ENCODE measurements at places on chromosomes 1 and 21.

- no peak overlapping the region for H3K4me3 ChIP-seq
- peaks cover 7% of the 10 kb centered on the region for H3K4me1 ChIP-seq
- no peaks in the 10 kb centered on the region for H3K27me3 ChIP-seq
Observed at GRCh38 chr1:184810735-184811343, 56.2 kb upstream of the EDEM3 start.

- H3K27me3 ChIP-seq, result peaks cover 9% of the 10 kb centered on the region
- H3K4me1 ChIP-seq, result peaks cover 23% of the 10 kb centered on the region
- H3K27ac ChIP-seq, result no peak overlapping the region
- no peaks in the 10 kb centered on the region for H3K36me3 ChIP-seq
- H3K4me3 ChIP-seq, result no peak overlapping the region
Observed at GRCh38 chr1:16144325-16145029, 11.4 kb downstream of the EPHA2 start.

- peaks cover 4% of the 10 kb centered on the region for H3K36me3 ChIP-seq
- H3K27ac ChIP-seq, result peak overlapping the region; percentile 56
- peaks cover 37% of the 10 kb centered on the region for H3K4me1 ChIP-seq
- no peak overlapping the region for H3K4me3 ChIP-seq
- no peak for DNase-seq
Observed at GRCh38 chr21:42739061-42739931, 85.9 kb downstream of the PDE9A start.

GRCh38 chr1:166814611-166815010 lies 24.7 kb upstream of the POGK start:
- no peaks in the 10 kb centered on the region for H3K36me3 ChIP-seq
- DNase-seq, result no peak
- no peak overlapping the region for H3K4me3 ChIP-seq
- H3K4me1 ChIP-seq, result no peaks in the 10 kb centered on the region

GRCh38 chr1:96104506-96104905 lies 617.1 kb upstream of the PTBP2 start:
- no peaks in the 10 kb centered on the region for H3K4me1 ChIP-seq
- no peak overlapping the region for H3K4me3 ChIP-seq
- no peaks in the 10 kb centered on the region for H3K27me3 ChIP-seq
- H3K36me3 ChIP-seq, result no peaks in the 10 kb centered on the region

GRCh38 chr1:100736746-100737145 lies 17.2 kb downstream of the VCAM1 start:
- DNase-seq, result no peak
- no peaks in the 10 kb centered on the region for H3K36me3 ChIP-seq
- H3K4me1 ChIP-seq, result peaks cover 6% of the 10 kb centered on the region
- no peak overlapping the region for H3K27ac ChIP-seq
- H3K27me3 ChIP-seq, result peaks cover 5% of the 10 kb centered on the region
- H3K4me3 ChIP-seq, result no peak overlapping the region

- H3K4me3 ChIP-seq, result no peak overlapping the region
- H3K36me3 ChIP-seq, result no peaks in the 10 kb centered on the region
- DNase-seq, result no peak
- H3K27ac ChIP-seq, result no peak overlapping the region
- no peaks in the 10 kb centered on the region for H3K27me3 ChIP-seq
Observed at GRCh38 chr1:34078383-34078782, 86.6 kb downstream of the CSMD2 start.

DNA sequence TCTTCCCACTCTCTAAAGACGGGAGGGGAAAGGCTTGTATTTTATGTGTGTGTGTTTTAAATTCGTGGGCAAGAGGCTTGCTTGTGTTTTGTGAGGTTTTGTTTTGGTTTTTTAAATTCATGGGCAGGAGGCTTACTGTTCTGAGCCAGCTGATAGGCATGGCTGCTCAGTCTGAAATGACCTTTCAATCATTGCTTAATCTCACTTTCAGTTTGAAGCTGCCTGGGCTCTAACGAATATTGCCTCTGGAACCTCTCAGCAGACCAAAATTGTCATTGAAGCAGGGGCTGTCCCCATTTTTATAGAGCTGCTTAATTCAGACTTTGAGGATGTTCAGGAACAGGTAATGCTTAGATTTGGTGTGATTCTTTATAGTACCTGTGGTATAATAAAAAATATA lies 20.3 kb upstream of the TXLNA start:
- peak overlapping the region; percentile 11 for H3K27ac ChIP-seq
- peaks cover 4% of the 10 kb centered on the region for H3K4me1 ChIP-seq
- peaks cover 51% of the 10 kb centered on the region for H3K36me3 ChIP-seq
- DNase-seq, result no peak

GRCh38 chr1:91402023-91402422 lies 2.6 kb downstream of the HFM1 start:
- no peaks in the 10 kb centered on the region for H3K36me3 ChIP-seq
- no peak overlapping the region for H3K4me3 ChIP-seq
- DNase-seq, result no peak
- H3K27ac ChIP-seq, result no peak overlapping the region
- peaks cover 25% of the 10 kb centered on the region for H3K27me3 ChIP-seq
- peaks cover 6% of the 10 kb centered on the region for H3K4me1 ChIP-seq

DNA sequence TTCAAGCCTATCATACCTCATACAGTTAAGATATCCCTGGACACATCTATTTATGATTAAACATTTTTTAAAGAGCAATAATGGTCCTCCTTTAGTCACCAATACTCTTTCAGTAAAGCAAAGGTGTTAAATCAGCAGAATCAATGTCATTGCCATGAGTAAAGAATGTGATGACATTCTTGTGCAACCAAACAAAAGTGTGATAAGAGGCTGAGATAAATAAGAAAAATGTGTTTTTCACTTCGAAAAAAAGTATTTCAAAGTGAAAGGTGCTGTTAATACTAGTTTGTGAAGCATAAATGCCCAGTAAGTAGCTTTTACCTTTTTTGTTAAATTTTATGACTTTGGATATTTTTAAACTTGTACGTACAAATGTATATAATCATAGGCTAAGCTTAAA lies 8.4 kb downstream of the SLC44A5 start:
- no peaks in the 10 kb centered on the region for H3K36me3 ChIP-seq
- H3K4me1 ChIP-seq, result no peaks in the 10 kb centered on the region
- H3K27ac ChIP-seq, result no peak overlapping the region
- peaks cover 15% of the 10 kb centered on the region for H3K27me3 ChIP-seq
- no peak overlapping the region for H3K4me3 ChIP-seq

GRCh38 chr21:36035381-36035791 lies 24.9 kb downstream of the SETD4 start:
- no peak overlapping the region for H3K4me3 ChIP-seq
- no peaks in the 10 kb centered on the region for H3K4me1 ChIP-seq
- H3K27me3 ChIP-seq, result no peaks in the 10 kb centered on the region
- no peak for DNase-seq
- H3K27ac ChIP-seq, result no peak overlapping the region

GRCh38 chr1:235018161-235018560 lies 110.5 kb downstream of the TOMM20 start:
- DNase-seq, result no peak
- peak overlapping the region; percentile 73 for H3K27ac ChIP-seq

DNA sequence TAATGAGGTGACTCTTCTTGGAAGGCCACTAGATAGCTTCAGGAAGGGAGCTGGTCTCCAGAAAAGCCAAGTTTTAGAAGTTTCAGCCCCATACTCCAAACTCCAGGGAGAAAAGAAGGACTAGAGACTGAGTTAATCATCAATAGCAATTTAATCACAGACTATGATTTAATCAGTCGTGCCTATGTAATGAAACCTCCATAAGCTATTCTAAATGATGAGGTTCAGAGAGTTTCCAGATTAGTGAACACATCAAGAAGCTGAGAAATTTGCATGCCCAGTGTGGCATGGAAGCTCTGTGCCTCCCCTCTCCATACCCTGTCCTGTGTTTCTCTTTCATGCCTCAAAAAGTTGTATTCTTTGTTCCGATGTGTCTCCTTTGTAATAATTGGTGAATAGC lies 49.2 kb upstream of the CCDC190 start:
- H3K27ac ChIP-seq, result no peak overlapping the region
- H3K4me1 ChIP-seq, result no peaks in the 10 kb centered on the region
- no peaks in the 10 kb centered on the region for H3K27me3 ChIP-seq
- no peak for DNase-seq
- peaks cover 1% of the 10 kb centered on the region for H3K36me3 ChIP-seq
- no peak overlapping the region for H3K4me3 ChIP-seq

- no peak overlapping the region for H3K27ac ChIP-seq
- H3K27me3 ChIP-seq, result no peaks in the 10 kb centered on the region
- H3K4me3 ChIP-seq, result no peak overlapping the region
- DNase-seq, result no peak
Observed at GRCh38 chr1:59361766-59362165, 64.9 kb downstream of the FGGY start.

- no peaks in the 10 kb centered on the region for H3K36me3 ChIP-seq
- peaks cover 6% of the 10 kb centered on the region for H3K4me1 ChIP-seq
- H3K27ac ChIP-seq, result no peak overlapping the region
- no peak overlapping the region for H3K4me3 ChIP-seq
Observed at GRCh38 chr1:244301595-244302130, 150.0 kb downstream of the ADSS2 start.

DNA sequence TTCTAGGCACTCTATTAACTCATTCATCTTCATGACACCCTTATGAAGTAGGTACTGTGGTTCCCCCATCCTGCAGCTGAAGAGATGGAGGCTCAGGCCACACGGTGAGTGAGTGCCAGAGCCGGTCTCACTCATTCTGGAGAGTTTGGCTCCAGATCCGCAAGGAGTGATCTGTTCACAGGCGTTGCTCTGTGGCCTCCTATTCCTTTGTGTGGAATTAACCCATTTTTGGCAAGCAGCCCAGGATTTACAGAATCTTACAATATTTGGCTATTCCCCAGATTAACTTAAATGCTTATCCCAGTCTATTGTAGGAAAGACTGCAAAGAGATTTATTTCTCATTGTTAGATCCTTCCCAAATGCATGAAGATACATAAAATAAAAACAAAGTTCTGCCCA lies 29.6 kb downstream of the KIAA0040 start:
- H3K36me3 ChIP-seq, result peaks cover 37% of the 10 kb centered on the region
- no peak for DNase-seq
- H3K27me3 ChIP-seq, result no peaks in the 10 kb centered on the region
- no peak overlapping the region for H3K4me3 ChIP-seq
- peaks cover 6% of the 10 kb centered on the region for H3K4me1 ChIP-seq

- no peak for DNase-seq
- H3K4me1 ChIP-seq, result no peaks in the 10 kb centered on the region
- H3K4me3 ChIP-seq, result no peak overlapping the region
- H3K27ac ChIP-seq, result no peak overlapping the region
Observed at GRCh38 chr1:227797144-227797543, 18.3 kb upstream of the PRSS38 start.

GRCh38 chr1:162823231-162823630 lies 32.7 kb downstream of the HSD17B7 start:
- H3K27me3 ChIP-seq, result peaks cover 31% of the 10 kb centered on the region
- peak overlapping the region; percentile 59 for H3K4me3 ChIP-seq
- no peaks in the 10 kb centered on the region for H3K36me3 ChIP-seq
- DNase-seq, result peak; percentile 3
- H3K27ac ChIP-seq, result no peak overlapping the region
- peaks cover 20% of the 10 kb centered on the region for H3K4me1 ChIP-seq

GRCh38 chr1:114462341-114462740 lies 48.7 kb downstream of the TRIM33 start:
- peaks cover 24% of the 10 kb centered on the region for H3K4me1 ChIP-seq
- H3K27ac ChIP-seq, result no peak overlapping the region
- no peaks in the 10 kb centered on the region for H3K27me3 ChIP-seq

DNA sequence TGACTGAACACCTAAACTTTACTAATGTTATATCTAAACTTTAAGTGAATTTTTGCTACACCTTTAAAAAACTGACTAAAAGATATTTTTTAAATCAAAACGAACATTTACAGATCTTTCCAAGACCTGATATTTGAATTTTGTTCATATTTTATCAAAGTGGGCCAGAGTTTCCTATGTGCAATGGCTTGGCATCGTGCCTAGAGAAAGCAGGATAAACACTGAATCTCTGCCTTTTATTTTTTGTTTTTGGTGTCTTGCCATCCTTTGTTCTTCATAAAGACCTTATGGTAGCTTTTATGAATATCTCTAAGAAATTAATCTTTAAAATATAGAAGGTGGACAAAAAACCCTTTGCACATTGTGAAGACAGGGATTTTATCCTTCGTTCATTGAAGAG lies 25.8 kb upstream of the VPS26C start:
- no peak for DNase-seq
- no peak overlapping the region for H3K27ac ChIP-seq
- no peaks in the 10 kb centered on the region for H3K4me1 ChIP-seq
- no peak overlapping the region for H3K4me3 ChIP-seq
- H3K27me3 ChIP-seq, result peaks cover 4% of the 10 kb centered on the region

GRCh38 chr1:180600343-180600742 lies 31.5 kb upstream of the XPR1 start:
- H3K4me1 ChIP-seq, result no peaks in the 10 kb centered on the region
- no peaks in the 10 kb centered on the region for H3K36me3 ChIP-seq
- DNase-seq, result no peak
- no peak overlapping the region for H3K4me3 ChIP-seq
- no peak overlapping the region for H3K27ac ChIP-seq

- H3K27ac ChIP-seq, result no peak overlapping the region
- DNase-seq, result no peak
- H3K4me3 ChIP-seq, result no peak overlapping the region
- H3K4me1 ChIP-seq, result no peaks in the 10 kb centered on the region
- H3K36me3 ChIP-seq, result no peaks in the 10 kb centered on the region
Observed at GRCh38 chr1:164842870-164843269, 283.9 kb downstream of the PBX1 start.

GRCh38 chr1:244113532-244114320 lies 62.6 kb downstream of the ZBTB18 start:
- no peak overlapping the region for H3K27ac ChIP-seq
- H3K36me3 ChIP-seq, result no peaks in the 10 kb centered on the region
- no peaks in the 10 kb centered on the region for H3K4me1 ChIP-seq
- DNase-seq, result no peak
- H3K4me3 ChIP-seq, result no peak overlapping the region

DNA sequence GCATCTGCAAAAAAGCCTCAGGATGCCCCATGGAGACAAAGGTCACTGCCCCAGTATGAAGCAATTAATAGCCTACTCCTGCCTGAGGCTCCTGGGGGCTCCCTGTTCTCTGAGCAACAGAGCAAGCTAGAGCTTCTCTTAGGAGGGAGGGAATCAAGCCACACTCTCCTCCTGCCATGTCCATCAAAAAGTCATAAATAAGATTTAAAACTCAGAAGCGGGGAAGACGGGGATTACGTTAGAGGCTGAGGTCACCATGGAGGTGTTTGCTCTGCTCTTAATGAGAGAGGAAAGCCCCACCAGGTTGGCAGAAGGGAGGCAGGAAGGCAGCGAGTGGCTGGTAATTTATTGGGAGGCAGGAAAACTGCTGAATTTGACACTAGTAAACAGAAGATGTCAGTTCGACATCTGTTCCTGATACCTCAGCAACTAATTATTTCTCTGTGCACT lies 98.4 kb upstream of the TNR start:
- H3K4me3 ChIP-seq, result no peak overlapping the region
- no peak for DNase-seq
- H3K27me3 ChIP-seq, result peaks cover 11% of the 10 kb centered on the region

- no peaks in the 10 kb centered on the region for H3K36me3 ChIP-seq
- no peaks in the 10 kb centered on the region for H3K4me1 ChIP-seq
- no peak overlapping the region for H3K4me3 ChIP-seq
- no peak overlapping the region for H3K27ac ChIP-seq
- no peak for DNase-seq
Observed at GRCh38 chr1:64701886-64702285, 43.0 kb upstream of the RAVER2 start.
